GM23248 (cell line): ENCODE measurements at places on chromosomes 11 and 22. TPM values are rescaled to one million over a fixed set of nuclear protein-coding genes. Genes with fewer than 3 reads are reported as not detected.

Gene TMEM191B
- total RNA-seq: not detected in 2 replicates

Gene KCNK4
- not detected in 2 replicates for total RNA-seq

Gene PANX2
- under 0.01 TPM in 1 of 2 replicates, not detected in the other for total RNA-seq

Gene CDC42EP2
- 32.1 and 32.6 TPM in 2 replicates for total RNA-seq

Gene UPK3A
- not detected in 2 replicates for total RNA-seq

DNA sequence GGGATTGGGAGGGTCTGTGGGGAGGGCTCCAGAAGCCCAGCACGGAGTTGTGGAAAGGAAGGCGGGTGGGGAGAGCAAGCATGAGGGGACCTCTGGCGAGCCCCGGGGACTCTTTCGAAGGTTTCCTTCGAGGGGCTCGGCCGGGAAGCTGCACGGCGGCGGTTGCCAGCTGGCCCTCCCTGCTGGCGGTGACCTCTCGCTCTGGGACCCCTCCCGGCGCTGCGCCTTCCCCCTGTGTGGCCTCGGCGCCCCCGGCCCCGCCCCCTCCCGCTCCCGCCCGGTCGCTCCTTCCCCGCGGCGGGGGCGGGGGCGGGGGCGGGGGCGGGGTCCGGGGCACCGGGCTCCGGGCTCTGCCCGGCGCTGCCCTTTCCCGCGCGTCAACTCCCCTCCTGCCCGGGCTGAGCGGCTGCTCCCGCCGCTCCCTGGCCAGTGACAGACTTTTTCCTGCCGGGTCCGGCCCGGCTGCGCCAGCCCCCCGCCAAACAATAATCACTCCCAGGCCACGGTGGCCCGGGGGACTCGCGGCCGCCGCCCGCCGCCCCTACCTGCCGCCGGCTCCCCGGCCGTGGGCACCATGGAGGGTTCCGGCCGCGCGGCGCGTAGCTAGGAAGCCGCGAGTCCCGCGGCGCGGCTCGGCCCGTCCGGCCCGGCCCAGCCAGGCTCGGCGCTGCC, 941 bp downstream of the CLCF1 start:
- peak; percentile 48 for DNase-seq

DNA sequence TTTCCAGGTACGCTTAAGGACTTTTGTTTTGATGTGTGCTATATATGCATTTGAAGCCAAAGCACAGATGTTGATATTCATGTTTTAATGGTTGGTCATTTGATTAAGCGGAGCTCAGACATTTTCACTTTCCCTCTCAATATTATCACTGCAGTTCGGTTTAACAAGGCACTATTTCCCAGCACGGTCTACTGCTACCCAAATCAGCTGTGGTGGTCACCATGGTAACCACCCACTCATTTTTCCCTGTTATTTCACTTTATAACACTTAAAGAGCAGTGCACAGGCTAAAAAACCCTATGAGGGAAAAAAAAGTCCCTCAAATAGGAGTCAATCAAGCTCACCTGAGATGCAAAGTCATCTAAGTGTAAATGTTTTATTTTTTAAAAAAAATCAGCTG, 439.6 kb upstream of the CCDC90B start:
- DNase-seq: no peak

DNA sequence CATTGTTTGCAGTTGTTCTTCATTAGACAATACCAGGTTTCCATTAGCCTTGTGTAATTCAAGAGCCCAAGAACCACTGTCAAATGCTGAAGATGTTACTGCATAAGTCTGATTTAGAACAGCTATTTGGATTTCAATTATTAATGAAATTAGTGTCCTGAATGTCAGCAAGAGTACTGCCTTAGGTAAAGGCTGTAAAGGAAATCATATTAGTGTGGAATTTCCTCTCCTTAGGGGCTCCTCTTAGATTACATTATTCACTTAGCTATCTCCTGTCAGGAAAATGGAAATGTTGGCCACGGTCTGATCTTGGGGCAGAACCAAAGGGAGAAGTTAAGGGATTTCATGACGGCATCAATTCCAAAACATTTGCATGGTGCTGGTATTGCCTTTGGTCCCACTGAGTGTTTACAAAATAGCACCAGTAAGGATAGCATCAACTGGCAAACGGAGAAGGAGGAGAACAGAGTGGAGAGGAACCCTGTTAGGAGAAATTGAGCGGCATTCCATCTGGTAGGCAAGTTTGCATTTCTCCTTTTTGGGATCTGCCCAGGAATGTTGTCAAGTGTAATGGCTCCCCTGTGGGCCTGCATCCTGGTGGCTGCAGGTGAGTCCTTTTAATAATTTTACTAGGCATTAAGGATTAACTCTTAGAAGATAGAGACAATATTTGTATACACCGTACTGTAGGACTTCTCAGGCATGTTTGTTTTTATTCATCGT, at the start of gene HTR3B:
TSS of gene HTR3B (plus strand) at position 418 of the 723 bp plus-strand sequence. CDS start at position 556, 138 bp downstream.
- no peak for DNase-seq

DNA sequence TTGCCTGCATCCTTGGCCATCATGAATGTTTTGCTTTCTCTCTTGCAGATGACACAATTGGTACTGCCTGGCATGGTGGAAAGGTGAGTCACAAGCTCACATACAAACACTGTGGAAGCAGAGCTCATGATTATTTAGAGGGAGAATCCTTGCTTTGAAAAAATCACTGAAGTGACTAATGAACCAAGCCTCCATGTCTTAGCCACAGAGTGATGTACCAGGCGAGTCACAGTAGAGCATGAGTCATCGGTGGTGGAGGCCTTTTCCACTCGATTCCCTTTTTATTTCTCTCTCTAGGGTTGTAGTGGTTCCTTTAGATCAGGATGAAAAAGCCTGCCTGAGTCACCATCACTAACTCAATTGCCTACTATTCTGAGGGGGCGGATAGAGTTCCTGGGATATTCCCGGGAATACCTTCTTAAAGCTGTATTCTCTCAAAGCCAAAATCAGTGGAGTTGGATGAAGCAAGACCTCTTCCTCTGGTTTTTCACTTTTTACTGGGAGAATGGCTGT, 49.6 kb upstream of the ALKBH3 start:
- DNase-seq: peak; percentile 100

- DNase-seq: no peak
Measured at GRCh38 chr11:132782102-132782501, 750.2 kb downstream of the OPCML start.

- DNase-seq: peak; percentile 52
Measured at GRCh38 chr11:117300283-117300663, 9.1 kb downstream of the BACE1-AS start.

- DNase-seq: peak; percentile 42
Measured at GRCh38 chr11:107018219-107018901, at the start of gene GUCY1A2. Gene GUCY1A2 (minus strand): TSS chr11:107018476. CDS start chr11:107018055, 421 bp downstream.

GRCh38 chr11:2266586-2267305, 3.6 kb downstream of the ASCL2 start:
- DNase-seq: no peak

- DNase-seq: no peak
Measured at GRCh38 chr22:35116817-35117216, 50.9 kb downstream of the ISX start.

DNA sequence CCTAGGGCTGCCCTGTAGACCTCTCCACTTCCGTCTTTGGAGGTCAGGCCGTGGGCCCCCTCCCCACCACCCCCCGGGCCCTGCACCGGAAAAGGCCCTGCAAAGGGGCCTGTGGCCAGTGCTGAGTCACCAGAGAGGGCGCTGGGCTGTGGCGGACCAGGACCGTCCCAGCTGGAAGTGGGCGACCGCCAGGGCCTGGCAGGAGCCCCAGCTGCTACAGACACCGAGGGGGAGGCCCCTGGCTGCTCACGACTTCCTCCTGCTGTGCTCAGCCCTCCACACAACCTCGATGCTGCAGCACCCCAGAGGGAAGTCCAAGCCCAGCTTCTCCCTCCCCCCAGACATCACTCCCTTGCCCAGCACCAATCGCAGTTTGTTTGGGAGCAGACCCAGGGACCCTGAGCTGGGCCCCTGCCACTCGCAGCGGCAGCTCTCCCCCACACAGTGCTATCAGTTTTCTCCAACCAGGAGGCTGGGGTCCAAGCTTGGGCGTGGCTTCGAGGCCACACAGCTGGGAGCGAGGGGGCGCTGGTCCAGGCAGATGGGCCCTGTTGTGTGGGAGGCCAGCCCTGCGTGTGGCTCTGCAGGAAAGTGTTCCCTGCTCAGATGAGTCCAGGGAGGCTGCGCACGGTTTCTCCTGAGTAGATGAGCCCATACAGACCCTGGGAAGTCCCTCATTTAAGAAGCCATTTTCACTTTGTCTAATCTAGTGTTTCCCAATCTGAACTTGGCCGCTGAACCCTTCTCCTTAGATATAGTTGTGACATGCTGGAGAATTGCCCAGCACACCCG, 5.6 kb upstream of the SH3BP1 start:
- DNase-seq: peak; percentile 87

DNA sequence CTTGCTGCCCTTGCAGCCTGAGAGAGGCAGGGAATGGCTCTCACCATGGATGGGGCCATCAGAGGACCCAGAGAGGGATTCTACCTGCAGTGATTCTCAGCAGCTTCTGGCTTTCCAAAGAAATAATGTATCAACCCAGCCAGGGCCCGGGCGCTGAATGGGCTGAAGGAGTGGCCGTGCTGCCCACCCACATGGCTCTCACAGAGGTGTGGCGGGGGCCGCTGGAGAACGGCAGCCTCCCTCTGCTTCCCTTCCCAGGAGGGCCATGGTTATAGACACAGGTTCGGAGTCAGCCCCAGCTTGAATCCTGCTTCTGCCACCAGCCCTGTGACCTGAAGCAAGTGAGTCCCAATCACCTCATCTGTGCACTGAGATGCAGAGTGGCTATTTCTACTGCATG, 82.7 kb downstream of the THAP12 start:
- no peak for DNase-seq

DNA sequence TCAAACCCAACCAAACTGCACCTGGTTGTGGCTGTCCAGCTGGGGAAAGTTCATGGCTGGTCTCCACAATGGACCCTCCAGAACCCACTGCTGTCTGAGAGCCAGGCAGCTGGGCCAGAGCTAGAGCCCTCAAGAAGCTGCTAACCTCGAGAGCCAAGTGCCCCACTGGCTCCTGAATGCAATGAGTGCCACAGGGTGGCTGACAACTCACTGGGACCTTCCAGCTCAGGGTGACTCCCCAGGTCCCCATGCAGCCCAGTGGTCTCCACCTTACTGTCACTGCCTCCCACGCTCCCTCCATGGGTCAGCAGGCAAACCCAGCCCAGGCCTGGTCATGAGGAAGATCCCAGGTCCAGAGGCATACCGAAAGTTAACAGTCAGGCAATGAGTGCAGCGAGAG, 8.0 kb upstream of the CHST1 start:
- DNase-seq: no peak

DNA sequence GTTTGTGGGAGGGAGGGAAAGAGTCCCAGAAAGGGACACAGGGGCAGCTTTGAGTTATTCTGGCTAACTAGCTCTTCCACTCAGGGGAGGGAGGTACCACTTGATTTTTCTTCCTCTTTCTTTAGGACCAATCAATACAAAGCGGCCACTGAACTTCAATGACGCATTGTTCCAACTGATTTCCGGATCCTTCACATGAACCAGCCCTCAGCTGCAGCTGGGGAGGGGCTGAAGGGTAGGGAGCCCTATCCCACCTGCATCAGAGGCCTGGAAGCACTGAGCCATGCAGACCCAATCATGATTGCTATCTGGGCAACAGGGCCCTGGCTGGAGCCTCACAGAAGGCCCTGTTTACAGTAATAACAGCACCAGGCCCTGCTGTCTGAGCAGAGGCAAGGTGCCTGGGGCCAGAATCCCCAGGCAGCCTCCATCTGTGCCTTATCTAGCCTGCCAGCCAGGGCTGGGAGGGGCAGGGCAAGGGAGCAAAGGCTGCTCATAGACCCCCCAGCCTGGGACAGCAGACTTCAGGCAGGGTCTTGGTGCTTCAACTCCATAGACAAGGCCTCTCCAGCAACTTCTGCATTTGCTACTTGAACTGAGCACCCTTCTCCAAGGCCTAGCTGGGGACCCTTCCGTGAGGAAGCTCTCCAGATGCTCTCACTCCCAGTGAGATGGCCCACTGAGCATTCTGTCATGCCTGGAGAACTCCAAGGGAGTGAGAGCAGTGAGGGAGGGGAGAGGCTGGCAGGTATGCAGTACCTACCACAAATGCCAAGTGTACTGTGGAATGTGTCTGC, 22.5 kb downstream of the CLPB start:
- DNase-seq: no peak

DNA sequence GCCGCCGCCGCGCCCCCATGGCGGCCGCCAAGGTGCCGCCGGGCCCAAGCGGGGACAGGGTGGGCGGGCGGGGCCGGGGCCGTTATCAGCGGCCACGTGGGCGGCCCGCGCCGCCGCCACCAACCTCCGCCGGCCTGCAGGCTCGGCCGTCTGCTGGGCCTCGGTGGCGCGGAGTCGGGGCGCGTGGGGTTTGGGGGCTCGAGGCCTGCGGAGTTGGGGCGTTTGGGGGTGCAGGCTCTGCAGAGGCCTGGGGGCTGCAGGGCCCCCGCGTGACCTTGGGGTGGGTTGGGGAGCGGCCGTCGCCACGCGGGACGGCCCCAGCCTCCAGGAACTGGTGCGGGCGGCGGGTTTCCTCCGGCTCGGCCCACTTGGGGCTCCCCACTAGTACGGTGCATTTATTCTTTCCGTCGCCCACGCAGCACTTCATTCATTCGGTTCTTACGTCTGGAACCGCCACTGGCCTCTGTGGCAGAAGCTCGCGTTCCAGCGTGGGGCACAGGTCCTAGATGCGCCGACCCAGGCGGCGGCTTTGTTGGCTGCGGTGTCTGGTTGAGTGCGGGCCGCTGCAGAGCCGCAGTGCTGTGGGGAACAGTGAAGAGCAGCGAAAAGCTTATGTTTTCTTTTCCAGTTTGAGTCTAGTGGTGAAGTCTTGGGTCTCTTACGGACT, 740 bp upstream of the TRMT2A start:
- peak; percentile 80 for DNase-seq

DNA sequence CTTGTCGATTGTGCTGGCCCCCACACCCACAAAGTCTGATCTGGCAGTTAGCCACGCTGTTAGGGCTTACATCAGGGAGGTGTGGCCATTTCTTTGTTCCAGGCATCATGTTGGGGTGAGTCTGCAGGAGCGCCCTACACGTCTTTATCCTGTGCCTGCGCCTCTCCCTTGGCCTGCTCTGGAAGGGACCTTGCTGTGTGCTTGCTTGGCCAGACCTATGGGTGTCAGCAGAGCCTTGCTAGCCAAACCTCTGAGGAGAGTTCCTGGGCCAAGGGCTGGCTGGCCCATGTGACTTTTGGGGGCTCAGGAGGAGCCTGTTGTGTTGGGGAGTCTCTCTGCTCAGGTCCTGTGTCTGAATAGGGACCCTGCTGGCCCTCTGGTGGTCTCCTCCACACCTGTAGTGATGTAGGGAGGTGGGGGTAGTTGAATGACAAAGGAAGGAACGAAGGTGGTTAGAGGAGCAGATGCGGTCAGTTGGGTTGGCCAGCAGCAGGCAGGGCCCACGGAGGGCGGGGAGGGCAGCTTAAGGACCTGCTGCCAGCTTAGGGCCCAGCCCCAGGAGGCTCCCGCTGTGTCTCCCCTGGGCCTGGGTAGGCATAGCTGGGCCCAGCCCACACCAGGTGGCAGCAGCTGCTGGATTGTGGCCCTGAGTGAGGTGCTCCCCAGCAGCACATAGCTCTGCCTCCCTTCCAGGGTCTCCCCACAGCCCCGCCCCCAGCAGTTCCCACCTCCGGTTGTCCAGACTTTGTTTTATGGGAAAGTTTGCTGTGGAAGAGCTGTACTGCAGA, 7.9 kb downstream of the PPIL2 start:
- no peak for DNase-seq

- DNase-seq: peak; percentile 92
Measured at GRCh38 chr11:12900496-12900895, 108.6 kb upstream of the RASSF10 start.

GRCh38 chr22:41801886-41802285, 1.4 kb downstream of the CCDC134 start:
- DNase-seq: no peak
